ENCODE measurements at places on chromosomes 11 and 22. TPM values are rescaled to one million over a fixed set of nuclear protein-coding genes. Genes with fewer than 3 reads are reported as not detected.

- peak; percentile 45 for DNase-seq
These were observed 6.6 kb upstream of the FLI1 start for GRCh38 chr11:128687321-128687720.

GRCh38 chr11:96062134-96062533, 138.2 kb upstream of the MTMR2 start:
- DNase-seq, result peak; percentile 73

- DNase-seq, result peak; percentile 79
These were observed 27.4 kb upstream of the MALAT1 start for GRCh38 chr11:65471447-65471891.

DNA sequence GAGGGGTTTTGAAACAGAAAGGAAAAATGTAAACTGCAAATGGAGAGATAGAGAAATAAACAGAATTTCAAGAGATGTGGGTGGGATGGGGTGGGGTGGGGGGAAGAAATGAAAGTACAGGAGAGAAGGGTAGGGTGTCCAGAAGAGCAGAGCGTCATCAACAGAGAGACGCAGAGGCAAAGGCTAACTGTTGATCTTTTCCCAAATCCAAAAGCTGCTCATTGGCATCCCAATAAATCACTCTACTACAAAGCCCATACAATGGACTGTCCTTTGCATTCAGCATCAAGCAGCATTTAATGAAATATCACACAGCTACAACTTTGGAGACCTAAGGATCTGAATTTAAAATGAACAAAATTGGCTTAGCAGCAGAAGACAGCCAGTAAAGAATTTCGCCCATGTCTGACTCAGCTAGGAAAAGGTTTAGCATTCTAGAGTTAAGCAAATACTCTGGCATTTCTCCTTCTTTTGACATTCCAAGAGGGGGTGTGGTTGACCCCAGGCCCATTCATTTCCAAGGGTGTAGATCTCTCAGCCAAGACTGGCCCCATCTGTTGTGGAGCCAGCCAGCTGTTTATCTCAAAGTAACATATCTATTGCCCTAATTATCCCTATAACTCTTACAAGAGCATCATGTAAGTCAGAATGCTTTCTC, 1.5 kb downstream of the RAB30 start:
- DNase-seq, result peak; percentile 36

DNA sequence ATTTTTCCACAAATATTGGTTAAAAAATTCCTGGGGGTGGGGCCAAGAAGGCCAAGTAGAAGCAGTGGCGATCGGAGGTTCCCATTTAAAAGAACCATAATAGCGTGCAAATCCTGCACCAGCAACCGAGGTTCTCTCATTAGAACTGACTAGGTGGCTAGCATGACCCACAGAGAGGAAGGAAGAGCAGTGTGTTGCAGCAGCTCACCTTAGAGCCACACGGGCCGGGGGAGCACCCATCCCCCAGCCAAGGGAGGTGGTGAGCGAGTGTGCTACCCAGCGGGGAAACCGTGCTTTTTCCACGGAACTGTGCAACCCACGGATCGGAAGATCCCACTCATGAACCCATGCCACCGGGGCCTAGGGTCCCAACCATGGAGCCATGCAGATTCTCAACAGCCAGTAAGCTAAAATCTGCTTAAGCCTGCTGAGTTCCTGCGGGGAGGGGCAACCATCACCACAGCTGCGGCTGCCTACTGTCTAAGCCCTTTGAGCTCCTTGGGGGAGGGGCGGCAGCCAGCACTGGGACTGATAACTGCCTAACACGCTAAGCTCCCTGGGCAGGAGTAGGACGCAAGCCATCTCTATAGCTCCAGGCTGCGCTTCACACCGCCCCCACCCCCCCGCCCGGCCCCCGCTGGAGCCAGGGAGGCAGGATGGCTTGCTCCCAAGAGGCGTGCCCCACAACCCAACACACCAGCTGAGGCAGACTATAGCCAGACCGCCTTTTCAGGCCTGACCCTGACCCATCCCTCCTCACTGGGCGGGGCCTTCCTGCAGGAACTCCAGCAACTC, 21.0 kb upstream of the HTATIP2 start:
- no peak for DNase-seq

DNA sequence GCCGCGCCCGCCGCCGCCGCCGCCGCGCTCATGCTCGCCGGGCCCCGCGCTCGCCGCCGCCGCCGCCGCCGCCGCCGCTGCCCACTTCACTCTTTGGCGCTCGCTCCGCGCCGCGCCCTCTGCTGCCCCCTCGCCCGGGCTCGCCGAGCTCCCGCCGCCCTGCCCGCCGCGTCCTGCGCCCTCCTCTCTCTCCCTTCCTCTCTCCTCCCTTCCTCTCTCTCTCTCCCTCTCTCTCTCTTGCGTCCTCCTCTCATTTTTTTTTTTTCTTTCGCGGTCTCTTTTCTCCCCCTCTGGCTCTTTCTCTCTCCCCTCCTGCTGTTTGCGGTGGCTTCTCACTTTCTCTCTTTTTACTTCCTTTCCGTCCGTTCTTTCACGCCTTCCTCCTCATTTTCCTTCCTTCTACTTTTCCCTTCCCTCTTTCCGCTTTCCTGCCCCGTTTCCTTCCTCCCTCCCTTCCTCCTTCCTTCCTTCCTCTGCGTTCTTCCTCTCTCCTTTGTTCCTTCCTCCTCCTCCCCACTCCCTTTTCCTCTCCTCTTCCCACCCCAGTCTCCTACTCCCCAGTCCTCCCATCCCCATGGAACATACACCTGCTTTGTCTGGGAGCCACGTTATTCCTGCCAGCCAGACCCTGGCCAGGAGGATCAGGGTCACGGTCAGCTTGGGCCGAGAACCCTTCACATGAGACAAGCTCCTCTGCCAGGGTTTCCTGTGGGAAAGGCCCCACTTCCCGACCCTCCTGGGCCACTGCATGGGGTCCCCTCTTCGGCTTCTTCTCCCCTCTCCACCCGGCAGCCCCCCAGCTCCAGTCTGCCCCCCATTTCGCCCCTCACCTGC, 19.3 kb upstream of the SHISAL1 start:
- peak; percentile 69 for DNase-seq

GRCh38 chr11:123246749-123247495, 51.9 kb upstream of the CLMP start:
- peak; percentile 80 for DNase-seq

DNA sequence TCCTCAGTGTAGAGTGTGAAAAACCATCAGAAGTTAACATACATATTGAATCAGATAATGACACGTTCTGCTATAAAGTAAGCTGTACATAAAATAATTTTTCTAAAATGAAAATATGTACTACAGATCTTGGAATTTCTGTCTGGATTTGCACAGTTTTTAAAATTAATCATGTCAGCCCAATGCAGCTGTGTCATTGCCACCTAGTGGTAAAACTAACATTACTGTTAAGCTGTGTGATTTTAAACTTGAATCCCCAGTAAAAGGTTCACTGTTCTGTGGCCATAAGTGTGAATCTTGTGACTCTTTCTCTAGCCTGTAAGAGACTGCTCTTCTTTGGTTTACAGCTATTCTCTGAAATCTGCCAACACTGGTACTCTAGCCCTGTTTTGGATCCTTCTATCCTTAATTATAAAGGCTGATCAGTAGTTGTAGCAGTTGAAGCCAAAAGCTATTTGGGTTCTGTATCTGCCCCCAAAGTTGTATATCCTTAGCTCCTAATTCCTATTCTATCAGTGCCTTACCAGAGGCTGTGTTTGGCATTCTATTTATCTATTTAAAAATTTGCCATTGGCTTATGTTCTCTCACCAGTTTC, 4.0 kb downstream of the JRKL start:
- peak; percentile 27 for DNase-seq

DNA sequence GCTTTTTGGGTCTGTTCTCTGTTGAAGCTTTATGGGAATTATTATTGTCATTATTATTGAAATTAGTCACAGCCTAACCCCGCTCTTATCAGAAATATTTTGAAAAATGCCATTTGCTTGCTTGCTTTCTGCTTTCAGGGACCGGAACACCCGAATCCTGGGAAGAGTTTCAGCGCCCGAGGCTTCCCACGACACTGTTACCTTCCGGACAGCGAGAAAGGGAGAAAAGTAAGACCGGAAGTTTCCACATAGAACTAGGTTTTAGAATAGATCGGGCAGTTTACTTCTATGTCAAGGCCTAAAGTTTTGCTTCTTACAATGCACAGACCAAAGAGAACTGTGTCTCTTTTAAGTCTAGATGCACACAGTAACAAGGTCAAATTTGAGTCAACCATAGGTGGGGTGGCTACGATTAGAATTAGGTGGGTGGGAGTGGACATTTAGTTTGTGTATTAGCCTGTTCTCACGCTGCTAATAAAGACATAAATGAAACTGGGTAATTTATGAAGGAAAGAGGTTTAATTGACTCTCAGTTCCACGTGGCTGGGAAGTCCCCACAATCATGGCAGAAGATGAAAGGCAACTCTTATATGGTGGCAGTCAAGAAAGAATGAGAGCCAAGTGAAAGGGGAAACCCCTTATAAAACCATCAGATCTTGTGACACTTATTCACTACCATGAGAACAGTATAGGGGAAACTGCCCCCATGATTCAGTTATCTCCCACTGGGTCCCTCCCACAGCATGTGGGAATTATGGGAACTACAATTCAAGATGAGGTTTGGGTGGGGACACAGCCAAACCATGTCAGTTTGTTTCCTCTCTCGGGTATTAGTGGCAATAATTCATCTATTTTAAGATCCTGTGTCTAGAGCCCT, 12.9 kb downstream of the MPEG1 start:
- no peak for DNase-seq

DNA sequence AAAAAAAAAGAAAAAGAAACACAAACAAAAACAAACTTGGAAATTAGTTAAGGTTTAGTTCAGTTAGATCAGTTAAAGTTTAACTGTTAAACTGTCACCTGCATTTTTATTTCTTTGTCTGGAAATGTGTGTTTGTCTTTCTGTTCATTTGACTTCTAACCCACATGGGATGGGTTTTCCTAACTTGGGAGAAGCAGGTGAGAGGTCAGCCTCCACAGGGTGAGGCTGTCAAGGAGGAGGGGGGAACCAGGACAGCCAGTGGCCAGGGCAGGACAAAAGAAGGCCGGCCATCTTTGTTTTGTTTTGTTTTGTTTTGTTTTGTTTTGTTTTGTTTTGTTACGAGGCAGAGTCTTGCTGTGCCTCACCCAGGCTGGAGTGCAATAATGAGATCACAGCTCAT, 13.4 kb upstream of the GCAT start:
- no peak for DNase-seq

Gene PITPNB
- total RNA-seq, result 19.3 TPM

Gene APOL1
- 20.0 TPM for total RNA-seq

Gene SPTBN2
- total RNA-seq, result 37.1 TPM

Gene TFIP11
- 42.9 TPM for total RNA-seq

Gene SEZ6L
- total RNA-seq, result not detected

Gene GDPD4
- not detected for total RNA-seq

Gene HTR3B
- not detected for total RNA-seq

All from Daoy (cell line).